ENCODE measurements at places on chromosomes 3 and 15.

DNA sequence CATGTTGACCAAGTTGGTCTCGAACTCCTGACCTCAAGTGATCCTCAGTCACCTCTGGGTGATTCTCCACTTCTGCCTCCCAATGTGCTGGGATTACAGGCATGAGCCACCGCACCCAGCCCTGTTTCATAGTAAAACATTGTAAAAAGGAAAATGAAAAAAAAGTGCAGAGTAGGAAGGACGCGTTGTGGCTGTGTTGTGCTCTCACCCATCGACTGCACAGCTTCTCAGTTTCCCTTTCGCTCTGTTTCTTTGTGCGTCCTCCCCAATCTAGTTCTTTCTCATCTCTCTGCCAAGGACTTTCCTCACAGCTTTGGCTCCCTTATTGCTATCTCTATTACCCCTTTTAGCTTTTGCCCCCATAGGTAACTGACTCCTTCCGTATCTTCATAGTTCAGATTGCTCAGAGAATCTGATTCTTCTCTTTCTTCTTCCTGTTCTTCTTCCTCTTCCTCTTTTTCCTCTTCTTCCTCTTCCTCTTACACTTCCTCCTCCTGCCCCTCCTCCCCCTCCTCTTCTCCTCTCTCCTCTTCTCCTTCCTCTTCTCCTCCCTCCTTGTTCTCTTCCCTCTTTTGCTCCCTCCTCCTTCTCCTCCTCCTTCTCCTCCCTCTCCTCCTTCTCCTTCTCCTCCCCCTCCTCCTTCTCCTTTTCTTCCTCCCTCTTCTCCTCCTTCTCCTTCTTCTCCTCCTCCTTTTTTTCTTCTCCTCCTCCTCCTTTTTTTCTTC is 81.1 kb upstream of the VGLL4 start:
- peaks cover 3% of the 10 kb centered on the region for H3K4me1 ChIP-seq
- no peak overlapping the region for H3K4me3 ChIP-seq
- H3K27ac ChIP-seq = no peak overlapping the region
- no peaks in the 10 kb centered on the region for H3K27me3 ChIP-seq

DNA sequence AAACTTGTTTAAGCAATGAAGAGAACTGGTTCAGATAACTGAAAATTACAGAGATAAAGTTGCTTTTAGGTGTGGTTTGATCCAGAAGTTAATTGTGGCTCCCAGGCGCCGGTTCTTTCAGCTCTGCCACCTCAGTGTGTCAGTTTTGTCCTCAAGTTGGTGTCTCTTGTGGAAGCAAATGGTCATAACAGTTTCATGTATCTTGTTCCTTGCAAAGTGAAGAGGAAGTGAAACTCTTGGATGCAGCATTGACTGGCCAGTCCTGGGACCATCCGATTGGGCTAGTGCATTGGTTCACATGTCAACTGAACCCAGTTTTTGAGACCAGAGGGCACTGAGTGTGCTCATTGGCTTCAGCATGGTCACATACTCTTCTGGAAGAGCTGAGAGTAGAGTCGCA is 181.4 kb upstream of the GRM7 start:
- no peaks in the 10 kb centered on the region for H3K36me3 ChIP-seq
- H3K27ac ChIP-seq = no peak overlapping the region
- no peaks in the 10 kb centered on the region for H3K27me3 ChIP-seq
- H3K4me1 ChIP-seq = no peaks in the 10 kb centered on the region

- H3K27me3 ChIP-seq = no peaks in the 10 kb centered on the region
- no peak overlapping the region for H3K27ac ChIP-seq
- no peaks in the 10 kb centered on the region for H3K36me3 ChIP-seq
- H3K4me1 ChIP-seq = no peaks in the 10 kb centered on the region
- no peak for DNase-seq
- H3K4me3 ChIP-seq = no peak overlapping the region
Measured at GRCh38 chr3:164303894-164304293, 774.4 kb downstream of the SI start.

DNA sequence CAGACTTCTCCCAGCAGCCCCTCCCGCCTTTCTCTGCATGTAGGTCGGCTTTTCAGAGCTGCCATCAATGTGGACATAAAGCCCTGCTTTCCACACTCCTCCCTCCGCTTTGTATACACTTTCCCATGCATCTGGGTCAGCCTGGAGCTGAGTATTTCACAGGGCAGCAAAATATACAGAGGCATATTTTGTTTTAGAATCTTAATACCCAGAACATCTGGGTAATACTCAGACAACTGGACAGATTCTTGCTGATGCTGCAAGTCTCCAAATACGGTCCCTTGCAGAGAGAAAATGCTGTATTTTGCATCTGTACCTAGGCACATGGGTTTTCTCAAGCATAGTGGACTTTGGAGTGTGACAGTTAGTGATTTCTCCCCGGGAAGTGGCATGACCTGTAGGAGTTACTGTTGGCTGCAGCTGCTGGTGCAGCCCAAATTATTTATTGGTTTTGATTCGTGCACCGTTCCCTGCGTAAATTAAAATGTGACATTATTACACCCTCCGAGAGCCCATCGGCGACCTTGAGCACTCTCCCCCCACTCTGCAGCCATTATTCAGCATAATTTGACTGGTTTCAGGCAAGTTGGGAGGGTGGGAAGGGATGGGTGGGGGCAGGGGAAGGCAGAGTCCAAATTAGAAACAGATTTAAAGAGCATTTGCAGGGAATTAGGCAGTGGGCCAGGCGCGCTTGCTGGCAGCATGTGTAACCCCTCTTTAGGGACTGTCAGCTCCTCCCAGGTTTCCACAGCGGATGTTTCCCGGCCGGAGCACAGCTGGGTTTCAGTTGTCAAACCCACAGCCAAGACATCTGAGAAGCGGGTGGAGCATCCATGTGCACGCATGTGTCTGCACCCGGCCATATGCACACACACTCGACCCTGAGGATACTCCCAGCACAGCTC is 100.8 kb downstream of the CPN2 start:
- H3K36me3 ChIP-seq = no peaks in the 10 kb centered on the region
- no peak overlapping the region for H3K4me3 ChIP-seq
- H3K27me3 ChIP-seq = no peaks in the 10 kb centered on the region
- no peak for DNase-seq
- H3K27ac ChIP-seq = no peak overlapping the region

DNA sequence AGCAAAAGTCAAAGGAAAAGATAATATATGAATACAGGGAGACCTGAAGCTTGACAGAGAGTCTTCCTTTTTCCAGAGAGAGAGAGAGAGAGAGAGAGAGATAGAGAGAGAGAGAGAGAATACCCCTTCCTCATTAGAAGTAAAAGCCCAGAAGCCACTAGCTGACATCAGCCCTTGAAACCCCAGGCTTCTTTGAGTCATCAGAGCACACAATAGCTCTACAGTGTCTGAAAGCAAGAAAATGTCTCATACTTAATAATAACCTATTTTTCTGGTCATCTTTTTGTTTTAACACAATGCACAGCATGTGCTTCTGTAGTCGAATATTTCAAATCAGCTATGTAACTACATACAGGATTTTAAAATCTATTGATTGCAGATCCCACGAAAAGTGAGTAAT is 109.2 kb upstream of the NANOGP8 start:
- no peaks in the 10 kb centered on the region for H3K36me3 ChIP-seq
- no peaks in the 10 kb centered on the region for H3K27me3 ChIP-seq
- no peak overlapping the region for H3K27ac ChIP-seq

DNA sequence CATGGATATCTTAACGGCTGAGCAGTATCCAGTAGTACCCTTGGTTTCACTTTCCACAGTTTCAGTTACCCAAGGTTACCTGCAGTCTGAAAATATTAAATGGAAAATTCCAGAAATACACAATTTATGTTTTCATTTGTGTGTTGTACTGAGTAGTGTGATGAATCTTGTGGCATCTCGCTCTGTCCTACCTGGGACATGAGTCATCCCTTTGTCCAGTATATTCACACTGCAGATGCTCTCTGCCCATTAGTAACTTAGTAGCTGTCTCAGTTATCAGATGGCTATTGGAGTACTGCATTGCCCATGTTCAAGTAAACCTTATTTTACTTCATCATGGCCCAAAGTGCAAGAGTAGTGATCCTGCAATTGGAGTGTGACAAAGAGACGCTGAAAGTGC is 26.1 kb downstream of the GASK1A start:
- H3K27ac ChIP-seq = no peak overlapping the region
- no peak overlapping the region for H3K4me3 ChIP-seq
- H3K36me3 ChIP-seq = no peaks in the 10 kb centered on the region
- H3K4me1 ChIP-seq = no peaks in the 10 kb centered on the region

DNA sequence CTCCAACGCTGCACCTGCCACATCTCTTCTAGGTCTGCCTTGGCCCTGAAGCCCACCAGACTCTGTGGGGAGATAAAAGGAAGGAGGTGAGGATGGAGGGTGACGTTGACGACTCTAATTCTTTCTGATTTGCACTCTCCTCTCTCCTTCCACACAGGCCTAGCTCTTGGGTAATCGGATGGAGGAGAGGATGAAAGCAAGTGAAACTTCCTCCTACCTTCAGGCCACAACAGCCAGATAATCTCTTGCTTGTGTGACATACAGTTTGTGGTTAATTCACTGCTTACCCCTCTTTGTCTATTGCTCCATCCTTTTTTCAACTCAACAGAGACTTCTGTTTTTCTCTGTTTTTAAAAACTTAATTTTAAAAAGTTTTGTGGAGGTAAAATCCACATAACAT is 208.1 kb downstream of the SV2B start:
- no peaks in the 10 kb centered on the region for H3K36me3 ChIP-seq
- H3K4me1 ChIP-seq = no peaks in the 10 kb centered on the region
- H3K4me3 ChIP-seq = no peak overlapping the region
- no peaks in the 10 kb centered on the region for H3K27me3 ChIP-seq

DNA sequence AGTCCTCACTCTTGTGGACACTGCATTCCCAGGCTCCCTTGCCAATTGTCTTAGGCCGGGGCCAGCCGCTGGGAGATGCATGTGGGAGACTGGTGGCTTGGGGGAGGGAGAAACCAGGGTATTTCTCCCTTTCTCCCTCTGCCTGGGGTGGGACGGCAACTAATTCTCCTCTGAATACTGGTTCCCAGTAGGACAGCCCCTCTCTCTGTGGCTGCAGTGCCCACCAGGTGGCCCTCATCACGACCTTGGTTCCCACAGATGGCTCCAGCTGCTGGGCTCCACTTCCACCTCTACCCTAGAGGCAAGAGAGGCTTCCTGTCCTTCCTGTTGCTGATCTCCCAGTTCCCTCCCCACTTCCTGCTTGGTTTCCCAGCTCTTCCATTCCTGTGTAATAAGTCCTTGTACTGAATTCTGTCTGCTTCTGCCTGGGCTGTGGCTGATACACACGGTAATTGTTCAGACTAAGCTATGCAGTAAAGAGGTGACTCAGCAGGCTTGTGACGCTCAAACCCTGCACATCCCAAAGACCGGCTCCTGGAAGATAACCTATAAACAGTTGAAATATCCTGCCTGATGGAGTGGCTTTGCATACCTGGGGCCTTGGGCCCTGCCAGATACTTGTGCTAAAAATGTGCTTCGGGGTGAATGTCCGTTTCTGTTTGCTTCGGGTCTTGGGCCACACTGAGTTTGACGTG is 20.4 kb upstream of the COPG1 start:
- peak overlapping the region; percentile 69 for H3K27ac ChIP-seq
- H3K4me1 ChIP-seq = peaks cover 10% of the 10 kb centered on the region
- no peak overlapping the region for H3K4me3 ChIP-seq

DNA sequence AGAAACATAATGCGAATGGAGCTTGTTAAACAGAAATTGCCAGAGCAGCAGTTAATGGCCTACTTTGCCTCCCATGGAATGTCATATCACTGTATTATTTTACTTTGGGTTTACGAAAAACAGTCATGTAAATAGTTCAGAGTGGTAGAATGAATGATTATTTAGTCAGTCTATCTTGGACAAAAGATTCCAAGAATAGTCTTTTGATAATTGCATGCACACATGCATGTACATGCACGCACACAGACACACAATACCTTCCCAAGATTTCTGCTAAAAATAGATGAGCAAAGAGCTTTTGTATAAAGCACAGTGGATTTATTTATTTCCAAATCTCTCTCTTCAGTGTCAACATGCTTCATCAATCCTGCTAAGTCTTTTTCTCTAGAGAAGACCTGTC is 800.7 kb downstream of the DIPK2A start:
- H3K27ac ChIP-seq = no peak overlapping the region
- H3K4me3 ChIP-seq = no peak overlapping the region
- DNase-seq = no peak
- no peaks in the 10 kb centered on the region for H3K4me1 ChIP-seq
- no peaks in the 10 kb centered on the region for H3K27me3 ChIP-seq

GRCh38 chr3:14236902-14237301 is 58.3 kb downstream of the LSM3 start:
- no peak for DNase-seq
- H3K4me1 ChIP-seq = peaks cover 17% of the 10 kb centered on the region
- no peak overlapping the region for H3K4me3 ChIP-seq

GRCh38 chr3:50675179-50676030 is 678 bp downstream of the DOCK3 start:
- H3K4me3 ChIP-seq = peak overlapping the region; percentile 88
- H3K27ac ChIP-seq = peak overlapping the region; percentile 34
- H3K27me3 ChIP-seq = no peaks in the 10 kb centered on the region

All from trophoblast cell (in vitro differentiated cells and primary cell).